NCI-H1694 treated with DMSO at 0.1 percent for 48 hours (cell line): ENCODE measurements at places on chromosomes 6 and 20.

DNA sequence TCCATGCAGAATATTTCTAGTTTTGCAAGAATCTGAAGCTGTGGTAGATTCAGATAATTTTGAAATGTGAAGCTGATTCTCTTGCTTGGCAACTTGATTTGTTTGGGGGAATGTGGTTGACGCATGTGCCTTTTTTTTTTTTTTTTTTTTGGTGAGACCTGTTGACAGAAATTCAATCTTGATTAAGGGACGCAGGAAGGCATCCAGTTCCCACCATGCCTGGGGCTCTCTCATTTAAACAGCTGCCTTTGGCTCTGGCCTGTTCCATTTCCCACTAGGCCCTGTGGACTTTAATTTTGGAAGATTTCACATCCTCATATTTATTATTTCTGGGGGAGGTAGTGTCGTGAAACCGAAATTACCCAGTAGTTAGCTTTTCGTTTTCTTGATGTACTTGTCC, 8.6 kb downstream of the TPX2 start:
- no peak for DNase-seq

DNA sequence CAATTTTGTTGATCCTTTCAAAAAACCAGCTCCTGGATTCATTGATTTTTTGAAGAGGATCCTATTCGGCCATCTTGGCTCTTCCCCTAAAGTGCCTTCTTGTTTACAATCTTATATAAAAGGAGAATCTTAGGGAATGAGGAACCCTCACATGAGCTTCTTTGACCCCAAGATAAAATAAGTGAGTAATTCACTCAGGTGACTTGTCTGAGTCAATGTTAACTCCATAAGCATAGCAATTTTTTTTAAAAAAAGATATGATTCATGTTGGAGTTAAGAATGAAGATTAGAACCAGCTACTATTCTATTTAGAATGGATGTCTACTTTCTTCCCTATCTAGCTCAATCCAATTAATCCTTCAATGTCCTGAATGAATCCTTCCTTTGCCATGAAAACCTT, 21.0 kb downstream of the WASF1 start:
- DNase-seq = no peak

DNA sequence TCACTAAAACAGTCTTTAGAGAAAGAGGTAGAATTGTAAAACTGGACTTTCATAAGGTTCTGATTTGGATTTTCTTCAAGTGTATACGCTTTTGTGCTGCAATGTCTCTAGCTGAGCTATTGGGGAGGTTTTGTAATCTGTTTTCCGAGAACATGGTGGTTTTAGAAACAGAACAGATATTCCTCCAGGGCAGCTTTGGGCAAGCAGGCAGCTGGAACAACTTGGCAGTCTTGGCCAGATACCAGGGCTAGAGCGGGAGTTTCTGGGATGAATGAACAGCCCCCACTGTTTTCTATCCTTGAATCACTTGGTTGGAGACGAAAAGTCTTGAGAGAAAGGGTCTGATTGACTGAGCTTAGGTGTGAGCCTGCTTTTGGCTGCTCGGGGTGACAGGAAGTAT, 17.1 kb upstream of the ARMC2 start:
- DNase-seq = no peak

DNA sequence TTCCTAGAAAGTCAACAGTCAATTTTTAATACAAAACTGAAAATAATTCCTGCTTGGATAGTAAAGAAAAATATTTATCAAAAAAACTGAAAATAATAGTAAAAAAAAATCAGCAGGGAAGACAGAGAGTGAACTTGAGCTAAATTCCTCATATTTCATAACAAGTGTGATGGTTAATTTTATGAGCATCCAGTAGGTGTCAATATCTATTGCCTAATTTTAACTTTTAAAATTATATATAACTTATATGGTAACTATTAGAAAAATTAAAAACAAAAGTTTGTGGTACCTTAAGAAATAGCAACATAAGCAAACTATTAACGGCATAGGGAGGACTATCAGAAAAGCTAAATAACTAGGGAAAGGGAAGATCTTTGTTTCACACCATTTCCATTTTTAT, 2.1 kb downstream of the EPM2A start:
- DNase-seq = no peak

DNA sequence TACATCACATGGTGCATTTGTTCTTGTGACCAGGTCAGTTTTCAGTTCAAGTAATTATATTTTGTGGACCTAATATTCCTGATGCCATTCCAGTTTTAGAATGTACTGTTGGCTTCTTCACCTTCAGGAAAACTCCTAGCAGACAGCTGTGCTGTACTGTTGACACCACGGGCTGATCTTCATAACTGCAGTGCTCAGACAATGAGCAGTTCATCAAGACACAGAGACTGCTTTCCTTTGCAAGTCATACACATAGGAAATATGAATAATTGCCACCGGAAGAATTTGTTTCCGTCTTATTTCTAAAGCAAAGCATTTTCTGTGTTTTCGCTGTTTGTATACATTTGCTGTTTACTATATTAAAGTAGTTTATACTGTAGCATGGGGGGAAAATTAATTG, 89.8 kb downstream of the C6orf118 start:
- no peak for DNase-seq

GRCh38 chr6:45518013-45518720, 140.4 kb upstream of the SUPT3H start:
- no peak for DNase-seq

- no peak for DNase-seq
Observed at GRCh38 chr6:148082696-148083095, 259.9 kb upstream of the SASH1 start.

DNA sequence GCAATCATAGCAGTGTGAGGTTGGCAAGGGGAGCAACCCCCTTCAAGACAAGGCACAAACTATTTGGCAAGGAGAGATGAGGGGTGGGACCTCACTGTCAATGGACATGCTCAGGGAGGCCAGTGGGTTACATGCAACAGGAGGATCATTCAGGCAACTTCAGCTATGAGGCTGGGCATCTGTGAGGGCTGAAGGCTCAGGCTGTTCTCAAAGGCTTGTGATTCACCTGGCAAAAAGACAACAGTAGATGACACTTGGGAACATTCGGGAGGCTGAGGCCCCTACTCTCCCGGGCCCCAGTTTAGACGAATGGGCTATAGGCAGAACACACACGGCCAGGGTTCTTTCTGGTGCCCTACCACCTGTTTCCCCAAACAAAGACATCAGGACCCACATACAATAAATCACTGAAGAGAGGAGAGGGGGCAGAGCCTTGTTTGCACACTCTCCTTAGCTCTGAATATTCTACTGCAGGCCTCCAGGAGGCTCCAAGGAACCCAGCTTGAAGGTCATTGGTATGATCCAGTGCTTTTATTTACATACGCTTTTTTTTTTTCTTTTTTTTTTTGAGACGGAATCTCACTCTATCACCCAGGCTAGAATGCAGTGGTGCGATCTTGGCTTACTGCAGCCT, 7.9 kb downstream of the TUBB start:
- no peak for DNase-seq

DNA sequence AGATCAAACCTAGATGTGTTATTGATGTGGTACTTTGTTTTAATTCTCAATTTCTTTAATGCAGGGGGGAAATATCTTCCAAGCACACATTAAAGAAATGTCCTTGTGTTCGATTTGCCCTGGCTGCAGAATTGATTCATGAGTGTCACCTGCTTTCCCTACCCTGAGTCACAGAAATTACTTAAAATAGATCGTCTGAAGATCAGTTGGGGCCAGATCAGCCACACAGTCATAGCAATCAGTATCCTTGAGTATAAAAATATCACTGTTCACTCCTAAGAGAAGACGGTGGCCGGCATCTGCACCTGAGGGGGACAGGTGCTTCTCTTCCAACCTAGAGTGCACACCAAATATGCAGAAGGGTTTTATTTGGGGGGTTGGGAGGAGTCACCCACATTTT, 115.2 kb upstream of the RIN2 start:
- DNase-seq = no peak

GRCh38 chr6:27542485-27542884, 69.6 kb upstream of the ZNF184 start:
- DNase-seq = no peak

DNA sequence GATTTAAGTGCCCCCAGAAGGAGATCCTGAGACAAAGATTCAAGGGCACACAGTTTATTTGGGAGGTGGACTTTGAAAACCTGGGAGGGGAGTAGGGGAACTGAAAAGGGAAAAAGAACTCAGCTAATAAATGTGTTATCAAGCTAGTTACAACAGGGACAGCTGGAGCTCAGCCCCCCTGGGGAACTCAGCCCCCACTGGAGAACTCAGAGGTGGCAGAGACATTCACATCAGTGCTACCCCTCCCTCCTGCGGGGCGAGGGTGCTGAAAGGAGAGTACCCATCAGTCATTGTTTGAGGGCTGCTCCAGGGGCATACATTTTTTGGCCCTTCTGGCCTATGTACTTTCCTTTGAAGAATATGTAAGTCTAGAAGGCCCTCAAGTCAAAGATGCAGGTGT, 101.4 kb downstream of the LRFN2 start:
- DNase-seq = no peak

- no peak for DNase-seq
Observed at GRCh38 chr6:136920216-136920615, 1.9 kb upstream of the SLC35D3 start.

DNA sequence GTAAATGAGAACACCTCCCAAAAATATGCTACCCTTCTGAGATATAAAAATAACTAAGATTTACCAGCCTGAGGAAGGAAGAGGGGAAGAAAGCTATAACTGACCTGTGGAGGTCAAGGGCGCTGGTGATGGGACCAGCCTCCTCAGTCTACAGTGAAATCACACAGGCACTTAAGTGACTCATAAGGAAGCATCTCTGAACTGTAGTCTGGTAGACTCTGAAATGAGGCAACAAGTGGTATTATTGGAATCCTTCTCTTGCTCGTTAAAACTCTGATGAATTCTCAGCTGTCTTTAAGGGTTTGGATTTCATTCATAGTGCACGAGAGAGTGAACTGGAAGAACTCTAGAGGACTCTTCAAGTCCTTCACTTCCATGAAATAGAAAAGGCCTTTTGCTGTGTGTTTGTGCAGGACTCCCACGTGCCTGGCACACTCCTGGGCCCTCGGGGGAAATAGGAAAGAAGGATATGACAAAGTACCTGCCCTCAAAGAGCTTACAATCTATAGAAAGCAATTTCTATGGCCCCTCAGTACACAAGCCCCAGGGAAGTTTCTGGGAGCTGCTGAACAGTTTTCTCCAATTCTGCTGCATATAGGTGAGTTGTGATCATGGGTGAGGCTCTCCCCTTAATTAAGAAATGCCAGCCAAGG, 231.8 kb upstream of the RREB1 start:
- no peak for DNase-seq

GRCh38 chr6:38370653-38371601, 268.8 kb downstream of the BTBD9 start:
- DNase-seq = no peak

DNA sequence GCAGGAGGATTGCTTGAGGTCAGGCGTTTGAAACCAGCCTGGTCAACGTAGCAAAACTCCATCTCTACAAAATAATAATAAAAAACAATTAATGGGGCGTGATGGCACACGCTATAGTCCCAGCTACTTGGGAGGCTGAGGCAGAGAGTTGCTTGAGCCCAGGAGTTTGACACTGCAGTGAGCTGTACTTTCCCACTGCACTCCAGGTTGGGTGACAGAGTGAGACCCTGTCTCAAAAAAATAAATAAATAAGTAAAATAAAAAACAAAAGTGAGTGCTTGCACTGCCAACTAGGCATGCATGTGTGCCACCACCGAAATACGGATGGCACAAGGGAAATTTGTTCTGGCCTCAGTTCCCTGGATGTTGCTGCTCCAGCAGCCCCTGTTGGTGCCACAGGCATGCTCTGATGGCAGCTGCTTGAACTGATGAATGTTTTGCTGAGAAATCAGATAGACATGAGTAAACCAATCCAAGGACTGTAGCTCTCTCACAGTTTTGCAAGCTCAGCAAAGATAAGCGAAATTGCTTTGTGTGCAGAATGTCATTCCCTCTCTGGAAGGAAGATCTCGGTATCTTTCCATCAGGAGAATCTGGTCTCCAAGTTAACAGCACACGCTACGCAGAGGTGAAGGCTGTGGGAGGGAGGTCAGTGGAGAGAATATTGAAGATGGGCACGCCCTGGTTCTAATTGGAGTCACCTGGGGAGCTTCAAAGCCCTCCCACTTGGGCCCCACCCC, 188.0 kb upstream of the SLC24A3 start:
- no peak for DNase-seq

GRCh38 chr6:161443848-161444247, 170.0 kb upstream of the AGPAT4 start:
- DNase-seq = no peak

- DNase-seq = no peak
Observed at GRCh38 chr20:23071996-23072395, 14.1 kb downstream of the CD93 start.

GRCh38 chr6:42141603-42142117, 760 bp downstream of the C6orf132 start:
- no peak for DNase-seq

GRCh38 chr6:106488494-106489370, 128.2 kb downstream of the CRYBG1 start:
- no peak for DNase-seq

DNA sequence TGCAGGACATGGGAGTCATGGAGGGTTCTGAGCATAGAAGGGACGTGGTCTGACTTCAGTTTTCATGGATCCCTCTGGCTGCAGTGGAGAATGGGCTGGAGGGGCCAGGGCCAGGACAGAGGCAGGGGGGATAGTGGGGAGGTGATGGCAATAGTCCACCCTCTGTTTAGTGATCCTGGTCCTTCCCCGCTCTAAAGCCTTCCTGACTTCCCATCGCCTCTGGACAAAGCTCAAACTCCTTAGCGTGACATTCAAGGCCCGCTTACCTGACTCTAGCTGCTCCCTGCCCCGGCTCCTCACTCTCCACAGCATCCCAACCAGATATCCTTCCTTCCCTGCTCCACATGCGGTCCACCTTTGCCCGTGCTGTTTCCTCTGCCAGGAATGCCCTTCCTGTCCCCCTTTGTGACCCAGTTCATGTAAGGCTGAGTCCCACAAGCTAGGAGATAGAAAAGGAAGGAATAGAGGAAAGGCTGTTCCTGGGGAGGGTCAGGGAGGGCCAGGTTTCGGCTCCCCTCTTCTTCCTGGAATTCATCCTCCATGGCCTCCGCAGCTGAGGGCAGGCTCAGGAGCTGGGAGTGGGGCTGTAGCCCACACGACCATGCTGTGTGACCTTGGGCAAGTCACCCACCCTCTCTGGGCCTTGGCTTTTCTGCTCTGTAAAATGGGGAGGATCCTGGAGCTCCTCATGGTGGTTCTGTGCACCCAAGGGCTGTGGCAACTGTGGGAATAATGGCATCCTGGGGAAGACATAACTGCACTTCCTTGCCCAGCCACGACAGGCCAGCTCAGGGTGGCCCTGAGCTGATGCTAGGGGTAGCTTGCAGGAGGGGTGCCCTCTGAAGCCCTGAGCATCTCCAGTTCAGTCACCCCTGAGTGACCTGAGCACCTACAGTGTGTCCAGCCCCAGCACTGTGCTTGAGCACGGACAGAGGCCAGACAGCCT, 116.1 kb downstream of the CEBPB start:
- DNase-seq = no peak
